ENCODE measurements at places on chromosomes 2 and 18.

DNA sequence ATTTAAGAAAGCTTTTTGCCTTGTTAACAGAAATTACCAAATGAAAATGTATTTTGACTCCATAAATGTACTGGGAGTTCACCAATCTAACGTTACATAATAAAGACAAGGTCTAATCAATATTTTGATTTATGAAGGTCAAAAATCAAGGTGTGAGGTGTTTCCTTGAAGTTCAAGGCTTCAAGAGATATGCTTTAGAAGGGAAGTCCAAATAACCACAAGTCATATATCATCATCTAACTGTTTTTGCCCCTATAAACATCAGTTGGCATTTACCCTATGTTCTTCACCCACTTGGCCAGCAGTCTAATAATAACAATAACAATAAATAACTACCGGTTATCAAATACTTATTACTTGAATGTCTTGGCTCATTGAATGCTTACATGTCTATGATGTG is 196.1 kb upstream of the ID2 start:
- no peak for DNase-seq

- DNase-seq, result no peak
Observed at GRCh38 chr2:177015356-177015923, 197.2 kb upstream of the HNRNPA3 start.

DNA sequence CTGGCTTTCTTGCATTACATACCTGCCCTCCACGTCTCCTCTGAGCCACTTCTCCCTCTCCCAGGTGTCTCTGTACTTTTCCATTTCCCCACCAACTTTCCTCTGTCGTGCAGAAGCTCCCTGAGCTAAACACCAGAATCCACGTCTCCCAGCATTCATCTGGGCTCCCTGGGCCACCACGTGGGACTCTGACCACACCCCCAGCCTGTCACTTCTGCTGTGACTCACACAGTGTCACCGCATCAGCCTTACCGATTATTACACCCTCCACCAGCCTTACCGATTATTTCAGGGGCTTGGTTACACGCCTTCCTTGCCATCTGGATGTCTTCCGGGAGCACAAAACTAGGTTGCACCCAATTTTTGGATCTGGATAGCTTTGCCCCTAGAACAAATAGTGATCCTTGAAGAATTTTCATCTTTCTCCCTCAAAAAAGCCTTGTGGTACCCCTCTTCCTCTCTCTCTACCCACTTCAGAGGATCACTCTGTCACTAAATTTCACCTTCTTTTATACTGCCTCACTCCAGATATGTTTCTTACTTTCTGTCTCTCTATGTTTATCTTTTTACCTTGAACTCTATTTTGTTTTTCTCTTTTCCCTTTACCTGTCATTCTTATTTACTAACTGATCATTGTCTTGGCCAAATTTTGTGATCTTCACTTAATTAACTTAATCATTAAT is 136.9 kb upstream of the CAB39 start:
- DNase-seq, result no peak

- no peak for DNase-seq
Observed at GRCh38 chr2:134407154-134407890, 153.4 kb downstream of the MGAT5 start.

- DNase-seq, result no peak
Observed at GRCh38 chr2:100977511-100977910, 24.6 kb upstream of the RPL31 start.

Measured in NCI-H1694 treated with DMSO at 0.1 percent for 48 hours (cell line).